ENCODE measurements at places on chromosomes 2 and 18.
A peak's percentile ranks its signal among the peaks of the same experiment; 100 is the strongest.

DNA sequence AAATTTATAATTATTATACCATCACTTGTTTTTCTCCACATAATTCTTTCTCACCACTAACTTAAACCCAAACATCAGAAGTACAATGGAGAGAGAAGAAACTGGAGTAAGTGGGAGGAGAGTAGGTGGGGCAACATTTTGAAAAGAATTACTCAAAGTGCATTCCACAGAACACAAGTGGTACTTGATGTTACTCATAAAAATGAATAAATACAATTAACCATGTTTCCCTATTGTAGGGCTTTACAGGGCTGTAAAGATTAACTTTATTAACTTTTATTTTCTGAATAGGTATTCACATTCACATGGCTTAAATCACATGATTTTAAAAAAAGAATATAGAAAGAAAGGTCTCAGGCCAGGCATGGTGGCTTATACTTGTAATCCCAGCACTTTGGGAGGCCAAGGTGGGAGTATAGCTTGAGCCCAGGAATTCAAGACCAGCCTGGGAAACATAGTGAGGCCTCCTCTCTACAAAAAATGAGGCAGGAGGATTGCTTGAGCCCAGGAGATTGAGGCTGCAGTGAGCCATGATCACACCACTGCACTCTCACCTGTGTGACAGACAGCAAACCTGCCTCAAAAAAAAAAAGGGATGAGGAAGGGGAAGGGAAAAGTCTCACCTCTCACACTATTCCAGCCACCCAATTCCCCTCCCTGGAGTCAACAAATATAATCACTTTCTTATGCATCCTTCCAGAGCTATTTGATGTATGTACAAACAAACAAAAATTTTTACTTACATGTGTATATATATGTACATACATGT is 47.1 kb downstream of the KCNG3 start:
- no peak for DNase-seq

DNA sequence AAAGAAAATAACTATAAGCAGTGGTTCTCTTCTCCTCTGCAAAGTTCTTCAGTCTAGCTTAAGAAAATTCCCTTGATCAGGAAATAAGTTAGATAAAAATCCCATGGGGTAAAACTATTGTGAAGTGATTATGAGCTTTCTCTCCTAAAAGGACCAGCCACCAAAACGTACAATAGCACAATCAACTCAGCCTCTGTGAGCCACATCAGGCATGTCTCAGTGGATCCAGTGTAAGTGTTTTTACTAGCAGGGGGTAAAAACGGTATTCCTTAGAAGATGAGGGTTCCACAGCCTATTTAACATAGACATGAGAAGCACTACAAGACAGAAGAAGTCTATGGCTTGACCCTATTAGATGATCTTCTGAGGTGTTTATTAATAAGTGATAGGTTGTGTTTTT is 503.2 kb downstream of the PIK3C3 start:
- DNase-seq, result no peak

DNA sequence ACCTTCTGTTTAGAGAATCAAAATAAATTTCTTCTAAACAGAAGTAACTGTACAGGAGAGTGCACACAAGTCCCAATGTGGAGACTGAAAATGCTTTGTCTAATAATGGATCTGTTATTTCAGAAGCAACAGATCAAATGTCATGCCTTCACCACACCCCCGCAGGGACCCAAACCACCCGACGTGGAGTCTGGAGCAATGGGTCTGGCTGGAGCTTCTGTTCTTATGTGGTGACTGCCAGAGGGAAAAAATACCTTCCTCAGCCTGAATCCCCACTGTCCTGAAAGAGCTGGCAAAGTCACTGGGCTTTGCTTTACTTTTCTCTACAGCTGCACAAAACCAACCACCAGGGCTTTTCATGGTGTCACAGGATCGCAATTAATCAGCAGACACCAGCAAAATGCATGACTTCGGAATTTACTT is 119.0 kb upstream of the ZFP36L2 start:
- no peak for DNase-seq

GRCh38 chr2:163774862-163775261 is 39.1 kb upstream of the FIGN start:
- no peak for DNase-seq

- DNase-seq, result no peak
Measured at GRCh38 chr2:38266382-38267061, 110.6 kb downstream of the ATL2 start.

GRCh38 chr2:233048569-233049193 is 11.5 kb upstream of the INPP5D start:
- no peak for DNase-seq

DNA sequence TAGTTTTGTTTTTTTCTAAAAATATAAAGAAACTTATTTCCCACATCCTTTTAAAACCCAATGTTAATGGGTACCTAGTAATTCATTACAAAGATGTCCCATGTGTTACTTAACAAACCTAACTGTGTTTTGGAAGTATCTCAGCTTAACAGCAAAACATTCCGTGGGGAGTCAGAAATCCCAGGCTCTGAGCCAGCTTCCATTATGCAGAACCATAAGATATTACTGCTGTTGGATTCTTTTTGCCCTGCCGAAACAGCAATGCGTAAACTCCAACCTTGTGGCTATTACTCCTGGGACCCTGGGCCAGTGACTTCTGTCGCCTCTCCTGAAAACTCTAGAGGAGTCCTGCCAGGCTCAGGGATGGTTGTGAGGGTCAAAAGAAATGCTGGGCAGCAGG is 174.1 kb downstream of the UXS1 start:
- DNase-seq, result no peak

GRCh38 chr2:42163444-42164045 is 5.6 kb upstream of the EML4 start:
- no peak for DNase-seq

- no peak for DNase-seq
Measured at GRCh38 chr2:233758141-233758540, 1.9 kb upstream of the UGT1A1 start.

DNA sequence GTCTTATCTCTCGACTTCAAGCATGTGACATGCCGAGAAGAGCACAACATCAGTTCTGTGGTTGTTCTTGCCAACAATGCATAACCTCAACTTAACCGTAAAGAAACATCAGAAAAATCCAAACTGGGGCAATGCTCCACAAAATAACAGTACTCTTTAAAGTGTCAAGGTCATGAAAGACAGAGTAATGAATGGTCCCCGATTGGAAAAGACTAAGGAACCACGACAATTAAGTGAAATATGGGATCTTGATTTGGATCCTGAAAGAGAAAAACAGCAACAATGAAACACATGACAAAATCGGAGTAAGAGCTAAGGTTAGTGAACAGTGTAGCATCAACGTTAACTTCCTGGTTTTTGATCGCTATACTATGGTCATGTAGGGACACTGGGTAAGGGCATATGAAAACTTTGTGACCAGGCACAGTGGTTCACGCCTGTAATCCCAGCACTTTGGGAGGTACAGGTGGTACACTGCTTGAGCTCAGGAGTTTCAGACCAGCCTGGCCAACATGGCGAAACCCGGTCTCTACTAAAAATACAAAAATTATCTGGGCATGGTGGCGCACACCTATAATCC is 55.2 kb downstream of the UNC50 start:
- peak; percentile 87 for DNase-seq

GRCh38 chr2:38600921-38601455 is 1.7 kb downstream of the HNRNPLL start:
- no peak for DNase-seq

DNA sequence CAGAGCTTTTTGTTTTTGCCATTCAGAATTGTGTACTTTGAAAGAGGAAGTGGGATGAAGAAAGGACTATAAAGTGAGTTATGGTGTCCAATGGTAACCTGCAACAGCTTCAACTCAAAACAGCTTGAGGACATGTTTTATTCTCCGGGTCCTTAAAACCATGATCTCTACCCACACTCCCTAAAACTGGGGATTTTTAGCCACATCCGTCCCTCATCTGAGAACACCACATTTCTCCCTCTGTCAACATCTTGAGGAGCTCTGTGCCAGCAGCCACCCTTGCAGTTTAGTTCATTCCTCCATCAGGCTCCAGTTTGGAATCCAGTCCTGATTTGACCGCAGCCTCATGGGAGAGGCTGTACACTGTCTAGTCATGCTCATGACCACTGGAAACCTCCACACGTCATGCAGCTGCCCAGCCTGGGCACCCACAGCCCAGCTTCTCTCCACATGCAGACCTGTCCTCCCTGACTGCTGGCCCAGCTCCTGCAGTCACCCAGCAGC is 62.6 kb downstream of the C18orf63 start:
- DNase-seq, result no peak

DNA sequence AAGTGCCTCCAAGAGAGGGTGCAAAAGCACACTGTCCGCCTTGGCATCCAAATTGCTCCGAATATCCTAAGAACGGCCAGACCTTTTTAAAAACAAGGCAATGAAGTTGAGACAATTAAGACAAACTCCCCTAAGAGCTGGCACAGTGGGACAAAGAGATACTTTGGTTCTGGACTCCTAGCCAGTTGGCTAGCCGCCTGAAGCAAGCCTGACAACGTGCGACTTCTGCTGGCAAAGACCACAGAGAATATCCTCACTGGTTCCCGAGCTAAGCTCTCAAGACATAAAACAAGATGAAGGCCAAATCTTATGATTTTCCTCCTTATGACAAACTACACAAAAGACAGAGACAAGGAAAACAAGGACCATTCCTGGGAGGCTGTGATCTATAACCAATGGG is 32.7 kb downstream of the CHRNA1 start:
- no peak for DNase-seq

DNA sequence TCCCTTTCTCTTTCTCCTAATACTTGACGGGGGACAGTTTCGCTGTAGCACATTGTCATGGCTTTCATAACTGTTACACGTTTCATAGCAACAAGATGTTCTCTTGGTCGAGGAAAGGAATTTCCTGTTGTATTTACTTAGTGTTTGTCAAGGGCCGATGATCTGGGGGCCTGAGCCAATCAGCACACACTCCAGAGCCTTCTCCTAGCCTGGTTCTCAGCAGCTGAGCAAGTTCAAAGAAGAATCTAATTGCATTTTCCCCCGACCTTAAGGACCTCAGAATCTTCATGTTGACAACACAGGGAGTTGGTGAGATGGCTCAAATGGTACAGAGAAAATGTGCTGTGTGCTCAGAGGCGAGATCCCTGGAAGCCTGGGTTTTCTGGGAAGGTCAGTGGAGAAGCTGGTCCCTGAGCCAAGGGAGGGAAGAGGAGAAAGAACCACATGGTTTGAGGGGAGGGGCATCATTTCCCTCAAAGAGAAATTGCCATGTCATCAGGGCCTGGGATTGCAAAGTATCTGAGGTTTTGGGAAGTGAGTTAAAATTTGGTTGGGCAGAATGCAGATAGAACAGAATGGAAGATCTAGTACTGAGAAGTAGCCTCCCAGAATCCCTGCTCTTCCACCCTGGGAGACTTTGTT is 76.9 kb upstream of the AGAP1 start:
- DNase-seq, result no peak

DNA sequence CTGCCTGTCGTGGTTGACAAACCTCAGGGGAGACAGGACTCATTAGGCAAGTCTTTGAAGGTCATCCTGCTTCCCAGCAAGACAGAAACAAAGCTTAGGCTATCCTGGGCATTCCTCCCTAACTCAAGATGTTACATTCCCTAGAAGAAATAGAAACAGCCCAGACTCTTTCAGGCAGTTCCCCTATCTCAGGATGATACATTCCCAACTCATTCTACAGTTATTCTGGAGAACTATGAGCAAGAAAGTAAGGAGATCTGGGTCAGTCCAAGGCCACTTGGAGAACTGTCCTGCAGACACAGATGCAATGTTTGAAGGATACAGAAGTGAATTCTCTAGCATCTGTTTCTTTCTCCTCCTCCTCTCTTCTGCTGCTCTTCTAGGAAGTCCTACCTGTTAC is 220.1 kb upstream of the NCKAP5 start:
- DNase-seq, result no peak

GRCh38 chr2:38464971-38465788 is 88.1 kb upstream of the ATL2 start:
- no peak for DNase-seq

DNA sequence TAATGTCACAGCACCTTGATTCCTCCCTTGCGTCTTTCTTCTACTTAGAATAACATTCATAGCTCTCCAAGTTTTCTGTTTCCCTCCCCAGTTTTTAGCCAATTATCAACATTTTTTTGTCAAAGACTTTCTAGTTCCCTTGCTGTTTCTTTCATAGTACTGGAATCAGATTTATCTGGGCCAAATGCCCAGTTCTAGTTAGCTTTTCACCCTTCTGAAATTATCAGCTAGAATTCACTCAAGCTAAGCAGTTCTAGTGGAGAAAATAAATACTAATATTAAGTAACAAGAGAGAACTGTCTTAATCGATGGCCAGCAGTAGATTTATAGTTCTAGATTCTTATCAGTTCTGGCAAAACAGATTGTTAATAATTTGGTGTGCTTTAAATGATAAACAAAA is 36.2 kb downstream of the EFEMP1 start:
- DNase-seq, result no peak

- DNase-seq, result no peak
Measured at GRCh38 chr2:172848519-172848918, 112.9 kb downstream of the RAPGEF4 start.

GRCh38 chr2:35501076-35501475 is 854.5 kb upstream of the CRIM1 start:
- no peak for DNase-seq

DNA sequence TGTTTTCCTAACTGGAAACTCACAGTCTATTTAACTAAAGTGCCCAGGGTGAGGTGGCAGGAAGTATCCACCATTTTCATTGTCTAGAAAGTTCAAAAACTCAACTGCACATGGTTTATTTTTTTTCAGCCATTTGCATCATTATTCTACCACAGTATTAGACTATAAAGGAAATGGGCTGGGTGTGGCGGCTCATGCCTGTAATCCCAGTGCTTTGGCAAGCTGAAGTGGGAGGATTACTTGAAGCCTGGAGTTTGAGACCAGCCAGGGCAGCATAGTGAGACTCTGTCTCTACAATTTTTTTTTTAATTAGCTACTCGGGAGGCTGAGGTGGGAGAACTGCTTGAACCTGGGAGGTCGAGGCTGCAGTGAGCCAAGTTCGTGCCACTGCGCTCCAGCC is 213.8 kb downstream of the MYO3B start:
- no peak for DNase-seq

DNA sequence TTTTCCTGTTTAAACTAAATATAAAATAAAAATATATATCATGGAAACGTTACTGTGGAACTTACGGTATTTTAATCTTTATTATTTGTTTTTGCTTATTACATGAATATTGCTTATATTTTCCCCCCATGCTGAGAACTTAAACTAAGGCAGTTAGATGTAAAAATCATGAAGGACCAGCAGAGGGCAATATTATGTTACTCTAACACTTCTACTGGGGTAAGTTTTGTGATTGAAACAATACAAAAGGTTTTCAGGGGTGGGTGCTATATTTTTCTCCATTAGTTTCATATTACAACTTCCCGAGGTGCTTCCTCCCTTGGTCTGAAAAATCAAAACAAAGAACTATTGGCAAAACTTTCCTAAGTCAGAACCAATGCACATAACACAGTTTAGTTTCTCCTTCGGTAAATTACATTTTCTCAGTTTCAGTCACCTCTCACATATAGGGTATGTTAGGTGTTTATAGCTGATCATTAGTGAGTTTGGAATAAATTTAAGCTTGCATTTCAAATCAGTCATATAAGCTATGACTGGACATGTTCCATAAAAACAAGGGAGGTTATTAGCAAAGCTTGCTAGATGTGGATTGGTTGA is 54.8 kb downstream of the ZNF407 start:
- no peak for DNase-seq

GRCh38 chr2:112165296-112165695 is 27.1 kb downstream of the FBLN7 start:
- DNase-seq, result no peak

- DNase-seq, result no peak
Measured at GRCh38 chr2:146853741-146854444, 990.9 kb upstream of the ACVR2A start.
